ENCODE measurements at places on chromosomes 12 and 14. TPM values are rescaled to one million over a fixed set of nuclear protein-coding genes. Genes with fewer than 3 reads are reported as not detected.
A peak's percentile ranks its signal among the peaks of the same experiment; 100 is the strongest.

Gene HOTAIR
- polyA plus RNA-seq, result not detected

Gene CLEC14A
- polyA plus RNA-seq, result 23.9 TPM

Gene IGF1
- 33.4 TPM for polyA plus RNA-seq

Gene FAM186B
- polyA plus RNA-seq, result 1.8 TPM

Gene NOXRED1
- polyA plus RNA-seq, result 0.32 TPM

Gene SCYL2
- polyA plus RNA-seq, result 31.1 TPM

Gene PLA2G1B
- polyA plus RNA-seq, result not detected

Gene ADAMTS20
- 0.05 TPM for polyA plus RNA-seq

Gene IRAK3
- 4.4 TPM for polyA plus RNA-seq

Gene HOXC10
- 0.09 TPM for polyA plus RNA-seq

Gene RFLNA
- 6.1 TPM for polyA plus RNA-seq

Gene NPAS3
- polyA plus RNA-seq, result 4.0 TPM

Gene PTGDR
- 0.18 TPM for polyA plus RNA-seq

Gene ART4
- 0.19 TPM for polyA plus RNA-seq

Gene KRT83
- not detected for polyA plus RNA-seq

Gene TEDC1
- polyA plus RNA-seq, result 4.5 TPM

Gene MIP
- polyA plus RNA-seq, result 0.35 TPM

Gene GPX2
- 0.35 TPM for polyA plus RNA-seq

Gene TSPAN19
- 0.28 TPM for polyA plus RNA-seq

Gene SMOC1
- 5.1 TPM for polyA plus RNA-seq

Gene POTEG
- not detected for polyA plus RNA-seq

GRCh38 chr14:55446127-55446736, 5.8 kb upstream of the TBPL2 start:
- DNase-seq, result peak; percentile 31

- DNase-seq, result no peak
These were observed 61.7 kb downstream of the SUSD6 start for GRCh38 chr14:69673104-69673503.

- no peak for DNase-seq
These were observed 74.2 kb upstream of the RASSF8 start for GRCh38 chr12:25884024-25884919.

- no peak for DNase-seq
These were observed 376.5 kb downstream of the ETNK1 start for GRCh38 chr12:23001487-23001886.

DNA sequence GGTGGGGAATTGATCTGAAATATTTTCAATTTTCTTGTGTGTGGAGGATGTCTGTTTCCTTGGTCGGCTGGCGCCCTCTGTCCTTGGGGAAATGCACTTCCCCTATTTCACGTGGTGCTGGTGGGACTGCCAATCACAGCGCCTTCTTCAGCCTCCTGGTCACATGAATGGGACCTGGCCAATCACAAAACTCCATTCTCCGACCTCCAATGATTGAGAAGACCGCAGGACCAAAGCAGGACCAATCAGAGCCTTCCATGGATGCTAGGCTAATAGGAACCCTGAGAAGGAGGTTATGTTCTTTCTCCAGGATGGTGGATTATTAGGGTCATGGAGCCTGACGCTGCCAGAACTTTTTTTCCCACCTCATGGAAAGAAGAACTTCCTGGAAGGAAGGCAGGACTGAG, 188.7 kb downstream of the TTC8 start:
- DNase-seq, result no peak

- no peak for DNase-seq
These were observed 375.0 kb downstream of the DPF3 start for GRCh38 chr14:72518809-72519377.

DNA sequence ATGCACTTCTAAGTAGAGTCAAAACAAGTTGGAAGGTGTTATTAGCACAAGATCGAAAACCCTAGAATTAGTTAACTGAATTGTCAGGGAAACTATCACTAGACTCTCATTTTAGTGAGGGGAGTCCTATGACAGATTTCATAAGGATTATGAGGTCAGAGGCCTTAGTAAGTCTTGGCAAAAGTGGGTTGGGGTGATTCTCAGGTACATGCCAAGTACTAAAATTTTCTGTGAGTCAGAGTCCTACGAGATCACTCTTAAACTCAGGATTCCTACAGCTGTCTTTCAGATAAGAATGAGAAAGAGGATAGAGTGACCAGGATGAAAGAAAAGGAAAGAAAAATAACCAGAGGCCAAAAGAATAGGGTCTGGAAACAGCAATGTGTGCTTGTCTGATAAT, 50.8 kb upstream of the BBS10 start:
- DNase-seq, result no peak

DNA sequence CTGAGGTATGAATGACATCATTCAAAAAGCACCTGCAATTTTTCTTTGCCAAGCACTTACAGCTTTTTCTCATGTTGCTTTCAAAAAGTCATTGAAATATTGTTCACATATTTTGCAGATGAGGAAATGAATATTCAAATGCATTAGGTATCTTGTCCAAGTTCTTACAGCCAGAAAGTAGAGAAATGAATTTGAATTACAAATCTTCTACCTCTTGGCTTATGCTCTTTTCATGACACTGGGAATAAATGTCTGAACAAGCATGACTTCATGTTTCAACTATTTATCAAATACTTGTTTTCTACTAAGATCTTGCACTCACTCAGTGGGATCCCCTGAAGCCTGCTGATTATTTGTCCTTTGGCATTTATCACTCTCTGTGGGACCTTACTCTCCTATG, 267.2 kb upstream of the BTG1 start:
- peak; percentile 52 for DNase-seq

GRCh38 chr14:72488514-72488913, 405.4 kb downstream of the DPF3 start:
- no peak for DNase-seq

- peak; percentile 31 for DNase-seq
These were observed 35.9 kb upstream of the GSC start for GRCh38 chr14:94805680-94806288.

DNA sequence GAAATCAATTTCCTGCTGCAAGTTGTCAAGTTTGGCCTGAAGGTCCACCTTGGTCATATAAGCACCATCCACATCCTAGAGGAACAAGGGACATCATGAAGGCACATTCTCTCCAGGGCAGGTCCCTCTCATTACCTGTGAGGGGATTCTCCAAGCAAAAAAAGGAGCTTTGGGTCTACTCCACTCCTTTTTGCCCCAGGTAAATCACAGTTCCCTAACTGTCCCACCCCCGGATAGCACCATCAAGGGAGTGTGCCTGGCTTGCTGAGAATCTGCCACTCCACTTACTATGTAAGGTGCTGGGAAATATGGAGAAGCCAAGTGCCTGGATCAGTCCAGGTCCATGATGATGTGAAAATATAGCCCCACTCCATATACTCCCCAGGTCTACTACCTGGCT, 2.5 kb downstream of the KRT1 start:
- no peak for DNase-seq

DNA sequence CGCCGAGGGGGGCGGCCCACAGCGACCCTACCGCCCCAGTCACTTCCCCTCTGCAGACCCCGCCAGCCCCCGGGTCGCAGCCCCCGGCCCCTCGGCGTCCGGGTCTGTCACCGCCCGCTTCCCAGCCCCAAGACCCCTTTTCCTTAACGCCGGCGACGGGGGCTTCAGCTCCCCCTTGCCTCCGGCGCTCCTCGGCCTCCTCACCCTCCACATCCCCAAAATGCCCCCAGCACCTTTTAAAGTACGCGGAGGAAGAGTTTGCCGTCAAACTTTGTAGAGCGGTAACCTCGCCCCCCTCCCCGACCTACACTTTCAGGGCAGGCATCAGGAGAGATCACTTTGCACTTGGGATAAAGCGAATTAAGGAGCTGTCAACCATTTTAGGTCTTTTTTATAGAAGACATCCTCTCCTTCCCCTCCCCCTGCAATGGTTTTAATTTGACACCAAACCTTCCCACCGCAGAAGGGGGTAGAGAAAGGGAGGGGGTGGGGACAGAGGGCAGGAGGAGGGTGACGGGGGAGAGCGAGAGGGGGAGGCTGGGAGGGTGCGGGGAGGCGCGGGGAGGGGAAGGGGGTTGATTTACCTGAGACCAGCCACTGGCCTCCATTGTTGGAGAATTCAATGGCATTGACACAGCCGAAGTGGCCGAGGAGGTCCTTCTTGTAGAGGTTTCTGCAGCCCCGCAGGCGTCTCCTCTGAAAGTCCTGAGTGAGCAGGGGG, 578 bp downstream of the DCAF5 start:
- no peak for DNase-seq

- DNase-seq, result no peak
These were observed 52.9 kb upstream of the CCND2 start for GRCh38 chr12:4220536-4221257.

DNA sequence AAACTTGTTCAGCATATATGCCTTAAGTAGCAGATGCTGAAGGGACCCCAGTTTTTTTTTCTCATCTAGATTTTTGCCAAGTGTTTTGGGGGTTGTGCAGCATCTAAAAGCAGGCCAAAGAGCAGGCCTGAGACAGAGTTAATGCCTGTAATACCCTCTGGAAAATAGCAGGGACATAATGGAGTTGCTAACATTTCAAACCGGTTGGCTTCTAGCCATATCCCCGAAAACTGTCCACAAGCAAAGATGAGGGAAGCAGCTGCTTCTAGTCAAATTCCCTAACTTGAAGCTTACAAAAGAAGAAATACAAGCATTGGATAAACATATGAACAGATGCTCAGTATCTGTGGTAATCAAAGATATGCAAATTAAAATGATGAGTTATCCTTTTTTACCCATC, 52.1 kb upstream of the AEBP2 start:
- peak; percentile 70 for DNase-seq

GRCh38 chr12:105482951-105483350, 152.5 kb downstream of the C12orf75 start:
- DNase-seq, result no peak

DNA sequence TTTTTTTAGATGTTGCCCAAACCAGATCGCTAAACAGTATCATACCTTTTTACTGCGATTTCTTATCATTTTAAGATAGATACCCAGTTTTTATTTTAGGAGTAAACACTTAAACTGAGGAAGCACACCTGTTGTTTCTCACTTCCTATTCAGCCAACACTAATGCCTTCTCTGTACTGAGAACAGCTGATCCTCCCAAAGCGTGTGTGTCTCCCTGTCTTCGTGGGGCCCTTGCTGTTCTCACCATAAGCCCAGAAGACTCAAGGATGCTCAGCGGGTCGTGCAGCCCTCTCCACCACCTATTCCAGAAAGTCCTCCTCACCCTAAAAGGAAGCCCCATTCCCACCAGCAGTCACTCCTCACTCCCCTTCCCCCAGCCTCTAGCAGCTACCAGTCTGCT, 14.8 kb downstream of the PPP2R5C start:
- DNase-seq, result no peak

DNA sequence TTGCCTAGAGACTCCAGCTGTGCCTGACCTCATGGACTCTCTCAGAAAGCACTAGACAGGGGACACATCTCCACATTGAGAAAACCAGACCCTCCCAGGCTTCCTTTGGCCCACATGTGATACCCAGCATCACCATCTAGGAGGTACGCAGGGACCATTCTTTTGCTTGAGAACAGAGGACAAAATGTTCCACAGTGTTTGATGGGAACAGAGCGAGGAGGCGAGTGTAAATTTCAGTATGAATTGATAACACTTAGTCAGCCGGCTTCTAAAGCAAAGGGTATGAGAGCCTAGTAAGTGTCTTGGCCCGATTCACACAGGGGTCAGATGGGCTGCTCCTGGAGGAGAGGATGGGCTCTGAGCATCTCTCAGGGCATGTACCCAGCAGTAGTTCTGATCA, 1052.4 kb downstream of the BCL11B start:
- DNase-seq, result no peak

DNA sequence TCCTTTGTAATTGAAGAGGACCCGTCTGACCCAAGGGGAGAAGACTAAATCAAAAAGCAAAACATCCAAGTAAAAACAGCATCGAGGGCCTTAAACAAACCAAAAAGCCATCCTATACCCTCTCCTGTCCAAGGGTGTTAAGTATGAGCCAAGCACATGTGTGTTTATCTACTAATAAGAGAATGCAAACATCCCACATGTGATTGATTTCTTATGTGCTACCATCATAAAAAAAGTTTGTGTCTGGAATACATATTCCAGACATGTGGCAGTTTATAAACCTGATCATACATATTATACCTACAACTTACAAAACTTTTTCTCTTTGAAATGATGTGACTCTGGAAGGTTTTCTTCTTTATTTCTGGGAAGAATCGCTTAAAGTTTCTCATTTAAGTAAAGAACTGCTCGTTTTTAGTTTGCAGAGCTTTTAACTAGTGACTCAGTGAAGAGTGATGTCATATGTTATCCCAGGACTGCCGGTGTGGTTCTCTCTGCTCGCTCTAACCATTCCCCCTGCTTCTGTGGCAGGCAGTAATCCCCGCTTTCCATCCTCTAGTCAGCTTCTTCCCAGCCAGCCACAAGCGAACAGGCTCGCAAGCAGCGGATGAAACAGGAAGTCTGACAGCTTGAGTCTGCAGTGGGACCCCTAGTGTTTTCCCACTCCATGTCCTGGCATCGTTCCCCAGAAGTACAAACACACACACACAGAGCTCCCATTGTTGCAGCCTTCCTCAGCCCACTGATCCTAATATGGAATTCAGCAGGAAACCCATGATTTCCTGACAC, 431 bp upstream of the RHOJ start:
- DNase-seq, result peak; percentile 96

GRCh38 chr14:93994919-93995682, 2.0 kb upstream of the CCDC197 start:
- no peak for DNase-seq

DNA sequence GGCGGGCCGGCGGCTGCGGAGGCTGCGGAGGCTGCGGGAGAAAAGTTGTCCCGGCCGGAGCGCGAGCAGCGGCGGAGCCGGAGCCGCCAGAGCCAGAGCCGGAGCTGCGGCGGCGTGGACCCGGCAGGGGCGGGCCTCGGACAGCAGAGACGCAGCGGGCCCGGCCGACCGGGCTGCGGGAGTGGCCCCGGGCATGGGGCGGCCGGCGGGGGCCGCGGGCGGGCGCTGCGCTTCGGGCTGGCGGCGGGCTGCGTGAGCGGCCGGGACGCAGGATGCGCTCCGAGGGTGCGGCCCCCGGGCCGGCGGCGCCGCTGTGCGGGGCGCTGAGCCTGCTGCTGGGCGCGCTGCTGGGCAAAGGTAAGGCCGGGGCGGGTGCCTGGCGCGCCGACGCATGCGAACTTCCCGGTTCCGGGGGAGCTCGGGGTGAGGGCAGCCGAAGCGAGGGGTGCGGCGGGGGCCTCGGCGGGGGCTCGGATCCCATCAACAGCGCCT, at the start of gene TMEM132C:
Gene TMEM132C, plus strand, starts transcription at position 40 of the 492 bp plus-strand sequence. Its CDS starts 233 bp downstream, at position 273.
- DNase-seq, result no peak

All from forelimb muscle (tissue), 1 donor.